IMR-90 (cell line): ENCODE measurements at places on chromosomes 6 and 20. TPM values are rescaled to one million over a fixed set of nuclear protein-coding genes. Genes with fewer than 3 reads are reported as not detected.

Gene IL20RA
- 0.02 TPM in 1 of 2 replicates, not detected in the other for polyA plus RNA-seq

Gene SSTR4
- polyA plus RNA-seq: not detected in 2 replicates

Gene IL17A
- polyA plus RNA-seq: not detected in 2 replicates

Gene LPA
- not detected in 2 replicates for polyA plus RNA-seq

Gene CST5
- polyA plus RNA-seq: not detected in 2 replicates

Gene CITED2
- polyA plus RNA-seq: 483 and 714 TPM in 2 replicates

Gene RRAGD
- polyA plus RNA-seq: not detected in 2 replicates

Gene PKIB
- 5.6 and 6.3 TPM in 2 replicates for polyA plus RNA-seq

Gene DEFB116
- polyA plus RNA-seq: not detected in 2 replicates

Gene EMILIN3
- polyA plus RNA-seq: 0.07 and 0.16 TPM in 2 replicates

Gene CLDN20
- not detected in 2 replicates for polyA plus RNA-seq

Gene FOXQ1
- polyA plus RNA-seq: 0.09 TPM in 1 of 2 replicates, not detected in the other

Gene MOG
- polyA plus RNA-seq: not detected in 2 replicates

Gene EZR
- 83.8 and 87.6 TPM in 2 replicates for polyA plus RNA-seq

Gene GOPC
- polyA plus RNA-seq: 18.6 and 23.4 TPM in 2 replicates

GRCh38 chr6:157223021-157223430, 100.3 kb downstream of the TMEM242 start:
- DNase-seq: no peak

DNA sequence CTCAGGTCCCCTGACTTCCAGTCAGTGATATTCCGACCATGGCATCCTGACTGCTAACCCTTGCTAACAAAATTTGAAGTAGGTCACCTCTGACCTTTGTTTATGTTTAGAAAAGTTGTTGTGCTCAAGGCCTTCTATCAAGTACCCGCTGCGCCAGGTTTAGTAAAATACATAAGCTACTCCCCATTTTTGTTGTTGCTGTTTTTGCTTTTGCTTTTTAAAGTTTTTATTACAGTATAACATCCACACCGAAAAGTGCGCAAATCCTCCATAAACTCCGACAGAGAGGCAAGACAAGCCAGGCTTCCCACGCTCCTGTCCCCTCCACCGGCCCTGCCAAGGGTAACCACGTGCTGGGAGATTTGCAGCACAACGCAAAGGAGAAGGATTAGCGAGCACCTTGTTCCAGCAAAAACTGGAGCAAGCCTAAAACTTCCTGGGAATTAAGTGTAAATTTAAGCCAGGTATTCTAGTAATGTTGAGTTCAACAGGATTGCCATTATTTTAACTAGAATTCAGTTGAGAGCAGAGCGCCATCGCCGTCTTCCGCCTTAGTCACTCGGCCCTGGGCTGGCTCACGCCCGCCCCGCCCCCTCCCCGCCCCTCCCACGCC, 17.8 kb upstream of the HMGN4 start:
- DNase-seq: no peak

DNA sequence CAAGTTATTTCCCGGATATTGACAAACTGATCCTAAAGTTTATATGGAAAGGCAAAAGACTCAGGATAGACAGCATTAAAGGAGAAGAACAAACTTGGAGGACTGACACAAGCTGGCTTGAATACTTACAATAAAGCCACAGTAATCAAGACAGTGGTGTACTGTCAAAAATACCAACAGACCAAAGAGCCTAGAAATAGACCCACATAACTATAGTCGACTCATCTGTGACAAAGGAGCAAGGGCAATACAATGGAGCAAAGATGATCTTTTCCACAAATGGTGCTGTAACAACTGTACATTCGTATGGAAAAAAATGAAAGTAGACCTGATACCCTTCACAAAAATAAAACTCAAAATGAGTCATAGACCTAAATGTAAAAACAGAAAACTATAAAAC, 46.0 kb downstream of the ABHD12 start:
- DNase-seq: peak; percentile 18

GRCh38 chr6:118810420-118811027, 83.4 kb upstream of the ASF1A start:
- DNase-seq: no peak

GRCh38 chr6:155604991-155605390, 149.4 kb upstream of the NOX3 start:
- peak; percentile 77 for DNase-seq

- DNase-seq: no peak
Measured at GRCh38 chr6:64553249-64553786, 917.7 kb downstream of the PHF3 start.

- no peak for DNase-seq
Measured at GRCh38 chr20:64077876-64078551, 1.3 kb downstream of the RGS19 start.

DNA sequence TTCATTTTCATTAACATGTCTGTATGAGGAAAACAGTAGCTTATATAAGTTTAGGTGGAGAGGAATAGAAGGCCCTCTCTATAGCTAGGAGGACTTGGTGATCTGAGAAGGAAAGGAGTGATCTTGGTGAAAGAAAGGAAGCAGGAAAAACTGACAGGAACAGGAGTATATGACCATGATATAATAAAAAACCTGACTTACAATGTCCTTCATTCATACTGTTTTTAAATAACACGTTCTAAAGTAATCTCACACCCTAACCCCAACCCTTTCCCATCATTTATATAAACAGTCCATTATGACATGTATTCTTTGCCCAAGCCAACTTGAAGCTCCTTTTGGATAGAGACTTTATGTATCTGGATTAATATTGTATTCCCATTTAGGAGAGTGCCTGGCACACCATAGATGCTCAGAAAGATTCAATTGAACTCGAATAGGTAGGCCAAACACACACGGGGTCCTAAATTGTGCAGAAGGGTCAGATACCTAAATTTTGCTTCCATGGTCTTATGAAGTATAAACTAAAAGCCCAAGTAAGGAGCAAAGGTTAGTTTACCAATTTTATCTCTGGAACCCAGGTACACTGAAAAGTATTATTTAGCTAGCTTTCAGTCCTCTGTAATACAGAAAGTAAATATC, 75.9 kb downstream of the OR2B2 start:
- no peak for DNase-seq

- DNase-seq: no peak
Measured at GRCh38 chr20:8662433-8662954, 406.4 kb upstream of the PLCB4 start.

DNA sequence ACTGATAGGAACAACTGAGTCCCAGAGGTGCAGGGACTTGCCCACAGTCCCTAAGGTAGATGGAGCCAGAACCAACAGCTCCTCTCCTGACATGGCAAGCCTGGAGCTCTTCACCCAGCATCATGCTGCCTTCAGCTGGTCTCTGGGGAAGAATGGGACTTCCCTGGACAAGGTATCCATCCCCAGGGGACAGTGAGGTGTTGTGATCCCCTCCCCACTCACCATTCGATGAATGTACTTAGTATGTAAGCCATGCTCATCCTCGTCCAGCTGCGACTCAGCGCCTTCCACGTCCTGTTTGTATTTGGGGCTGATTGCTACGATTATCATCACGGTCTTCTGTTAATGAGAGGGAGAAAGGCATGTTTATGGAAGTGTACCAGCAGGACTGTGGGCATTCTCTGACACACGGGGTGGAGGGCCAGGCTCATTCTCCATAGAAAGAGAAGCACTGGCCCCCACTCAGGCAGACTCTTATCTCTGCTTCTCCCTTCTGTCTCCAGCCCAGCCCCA, 39.4 kb downstream of the TRAF3IP2 start:
- peak; percentile 44 for DNase-seq

DNA sequence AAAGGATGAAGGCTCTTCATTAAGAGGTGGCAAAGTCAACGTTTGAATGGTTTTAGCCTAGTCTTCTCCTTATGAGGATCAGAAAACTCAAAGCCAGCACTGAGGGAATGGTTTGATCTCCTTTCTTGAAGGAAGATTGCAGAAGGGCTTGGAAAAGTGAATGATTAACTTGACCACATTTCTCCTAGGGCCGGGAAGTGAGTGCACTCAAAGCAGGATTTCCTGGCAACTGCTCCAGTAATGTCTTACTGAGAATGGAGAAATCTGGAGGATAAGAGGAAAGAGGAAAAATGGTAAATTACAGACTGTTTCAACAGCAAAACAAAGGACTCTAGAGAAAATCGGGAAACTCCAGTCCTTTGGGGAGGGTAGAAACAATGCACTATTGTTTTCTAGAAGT, 189.0 kb upstream of the FOXA2 start:
- DNase-seq: no peak

- peak; percentile 74 for DNase-seq
Measured at GRCh38 chr6:112029045-112029822, 24.7 kb upstream of the CCN6 start.

GRCh38 chr6:51472745-51473487, 614.5 kb downstream of the PKHD1 start:
- DNase-seq: no peak

DNA sequence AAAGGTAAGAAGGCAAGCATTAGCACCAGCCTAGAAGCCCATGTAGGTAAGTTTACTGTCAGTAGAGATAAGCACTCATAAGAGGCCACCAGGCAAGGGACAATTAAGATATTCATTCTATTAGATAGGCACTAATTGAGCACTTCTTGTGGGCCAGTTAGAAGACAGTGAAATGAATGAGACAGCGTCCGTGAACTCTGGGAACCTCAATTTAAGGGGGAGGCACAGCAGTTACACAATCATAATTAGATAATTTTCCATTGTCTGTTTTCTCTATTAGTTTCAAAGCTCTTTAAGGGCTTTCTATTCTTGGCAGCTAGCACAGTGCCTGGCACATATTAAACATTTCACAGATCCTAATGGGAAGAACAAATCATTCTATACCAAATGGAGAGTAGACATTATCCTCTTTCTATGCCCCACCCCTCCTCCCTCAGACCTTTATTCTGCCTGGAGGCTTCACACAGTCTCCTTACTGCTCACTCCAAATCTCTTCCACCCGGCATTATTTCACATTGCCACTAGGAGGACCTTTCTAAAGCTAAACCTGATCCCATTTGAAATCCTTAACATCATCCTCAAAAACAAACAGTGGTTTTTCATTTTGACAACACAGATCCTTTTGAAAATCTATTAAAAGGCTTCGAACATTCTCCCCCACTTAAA, 529.6 kb downstream of the ADGRB3 start:
- no peak for DNase-seq

GRCh38 chr6:137661601-137662000, 167.4 kb upstream of the OLIG3 start:
- DNase-seq: peak; percentile 26
